Fibroblast of the aortic adventitia (primary cell): ENCODE measurements at places on chromosomes 1 and 21. TPM values are rescaled to one million over a fixed set of nuclear protein-coding genes. Genes with fewer than 3 reads are reported as not detected.

DNA sequence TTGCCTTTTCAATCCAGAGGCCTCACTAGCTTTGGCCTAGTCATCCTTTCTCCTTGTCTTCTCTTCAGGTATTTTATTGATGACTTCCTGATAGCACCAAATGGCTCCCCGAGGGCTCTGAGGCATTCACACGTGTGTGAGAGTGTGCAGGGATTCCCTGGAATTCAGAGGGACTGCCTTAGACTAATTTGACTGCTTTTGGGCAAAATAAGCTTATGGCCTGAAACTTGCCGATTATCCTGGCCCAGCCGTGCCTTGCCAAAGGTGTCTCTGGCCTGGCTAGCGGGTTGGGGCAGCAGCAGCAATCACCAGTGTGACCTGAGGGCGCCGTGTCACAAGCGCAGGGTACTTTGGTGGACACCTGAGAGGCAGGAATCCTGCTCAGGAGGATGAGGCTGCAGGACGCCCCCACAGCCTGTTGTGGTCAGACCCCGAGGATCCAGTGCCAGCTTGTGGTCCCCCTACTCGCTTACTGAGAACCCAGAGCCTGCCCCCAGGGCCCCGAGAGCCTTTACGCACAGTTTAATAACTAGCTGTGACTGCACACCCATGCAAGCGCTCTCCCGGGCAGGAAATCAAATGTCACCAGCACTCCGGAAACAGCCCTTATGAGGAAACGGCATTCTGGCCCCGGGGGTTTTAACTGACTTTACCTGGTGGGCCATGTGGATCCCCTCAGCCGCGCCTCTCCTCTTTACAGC lies 62.8 kb upstream of the PDE9A start:
- DNase-seq = no peak

DNA sequence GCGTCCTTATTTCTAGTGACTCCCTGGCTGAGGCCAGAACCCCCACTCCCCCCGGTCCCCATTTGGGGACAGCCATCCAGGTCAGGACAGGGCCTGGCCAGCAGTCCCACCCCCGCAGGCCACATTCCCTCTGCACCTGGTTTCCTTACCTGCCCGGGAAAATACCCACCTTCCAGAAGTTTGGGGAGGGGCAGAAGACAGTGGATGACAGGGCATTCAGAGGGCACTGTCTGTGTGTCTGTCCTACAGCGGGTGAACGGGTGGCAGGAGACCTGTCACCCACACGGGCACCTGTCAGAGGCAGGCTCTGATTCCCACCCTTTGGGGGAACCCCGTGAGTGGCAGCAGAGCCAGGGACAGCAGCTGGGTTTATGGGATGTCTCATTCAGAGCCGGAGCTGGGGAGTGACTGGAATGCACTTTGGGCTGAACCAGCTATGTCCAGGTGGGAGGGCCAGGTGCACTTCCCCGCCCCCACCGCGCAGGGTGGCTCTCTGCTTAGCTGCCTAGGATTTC lies 2.0 kb downstream of the ARHGEF16 start:
- no peak for DNase-seq

- no peak for DNase-seq
Measured at GRCh38 chr1:116318897-116319296, 54.1 kb upstream of the ATP1A1 start.

DNA sequence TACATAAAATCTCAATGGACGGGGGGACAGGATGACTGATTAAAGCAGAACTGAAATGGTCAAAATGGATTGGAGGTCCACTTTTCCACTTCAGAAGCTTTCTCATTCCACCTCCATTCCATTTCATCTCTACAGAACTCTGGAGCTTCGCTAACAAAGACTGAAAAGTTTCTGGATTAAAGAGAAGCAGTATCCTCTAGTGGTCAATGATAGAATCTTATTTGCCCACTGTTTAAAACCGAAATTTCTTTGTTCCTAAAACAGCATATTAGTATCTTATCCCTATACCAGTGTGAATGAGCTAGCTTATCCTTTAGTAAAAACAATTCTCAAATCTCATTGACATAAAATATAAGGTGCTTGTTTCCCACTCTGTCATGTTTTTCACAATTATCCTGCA lies 890.6 kb downstream of the KCNT2 start:
- DNase-seq = peak; percentile 24

Gene POU2F1
- 7.4 and 10.7 TPM in 2 replicates for total RNA-seq

Gene SMYD2
- 22.5 and 26.9 TPM in 2 replicates for total RNA-seq

GRCh38 chr1:207740207-207740606 lies 11.6 kb upstream of the CD46 start:
- no peak for DNase-seq

Gene SELP
- total RNA-seq = under 0.01 TPM in 1 of 2 replicates, not detected in the other

Gene ATP1B1
- total RNA-seq = 13.7 and 39.7 TPM in 2 replicates

- peak; percentile 28 for DNase-seq
Measured at GRCh38 chr1:218384581-218384993, 39.5 kb downstream of the TGFB2 start.

GRCh38 chr1:156319664-156320063 lies 18.4 kb downstream of the CCT3 start:
- DNase-seq = peak; percentile 56

DNA sequence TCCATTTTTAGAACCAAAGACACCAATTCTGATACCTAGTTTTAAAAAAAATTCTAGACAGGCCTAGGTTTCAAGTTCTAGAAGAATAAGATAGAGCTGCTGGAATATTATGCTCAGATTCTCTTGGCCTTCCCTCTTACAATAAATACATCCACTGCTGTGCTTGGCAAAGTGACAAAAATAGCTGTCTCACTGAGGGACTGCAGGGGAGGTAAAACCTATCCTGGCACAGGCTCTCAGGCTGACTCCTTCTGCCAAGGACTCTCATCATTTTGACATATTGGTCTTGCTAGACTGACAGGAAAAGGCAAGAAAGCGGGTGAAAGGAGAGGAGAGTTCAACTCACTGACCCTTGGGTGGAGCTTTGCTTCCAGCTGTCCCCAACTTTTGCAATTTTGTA lies 197.0 kb upstream of the LHX8 start:
- no peak for DNase-seq

DNA sequence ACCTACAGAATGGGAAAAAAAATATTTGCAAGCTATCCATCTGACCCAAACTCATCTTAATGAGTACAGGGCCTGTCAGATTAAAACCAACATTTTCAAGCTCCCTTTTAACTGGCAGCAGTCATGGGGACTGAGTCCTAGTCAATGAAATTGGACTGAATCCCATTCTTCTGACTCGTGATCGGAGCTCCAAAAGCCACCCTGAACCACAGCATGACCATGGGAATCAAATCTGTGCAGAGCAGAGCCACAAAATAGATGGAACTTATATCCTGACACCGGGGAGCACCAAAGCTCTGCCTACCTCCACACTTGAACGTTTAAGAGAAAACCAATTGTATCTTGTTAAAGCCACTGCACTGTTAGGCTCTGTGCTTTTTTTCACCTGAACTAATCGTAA lies 5.0 kb upstream of the RWDD3 start:
- no peak for DNase-seq

Gene DEPDC1
- 1.6 and 36.1 TPM in 2 replicates for total RNA-seq

- peak; percentile 61 for DNase-seq
Measured at GRCh38 chr1:72567521-72567920, 285.2 kb upstream of the NEGR1 start.

Gene RAB7B
- total RNA-seq = 4.3 and 7.4 TPM in 2 replicates

Gene CLCA4
- total RNA-seq = not detected in 2 replicates

GRCh38 chr1:183909672-183910071 lies 104.8 kb downstream of the RGL1 start:
- no peak for DNase-seq

Gene SYCP1
- total RNA-seq = not detected in 2 replicates

DNA sequence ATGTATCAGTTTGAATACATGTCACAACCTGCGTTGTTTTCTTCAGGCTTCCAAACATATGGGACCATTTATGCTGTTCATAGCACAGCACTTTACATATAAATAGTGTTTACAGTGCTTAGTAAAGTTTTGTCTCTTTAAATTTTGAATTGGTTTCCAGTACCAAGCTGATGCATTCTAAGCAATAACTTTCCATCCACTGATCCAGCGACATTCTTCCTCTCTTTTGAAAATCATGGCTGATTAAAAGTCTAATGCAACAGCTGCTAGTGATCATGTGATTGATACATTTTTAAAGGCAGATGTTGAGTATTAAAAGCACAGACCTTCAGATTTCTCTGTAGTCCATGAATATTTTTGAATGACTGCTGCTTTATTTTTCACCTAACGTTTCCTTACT lies 154.9 kb downstream of the PTPRC start:
- no peak for DNase-seq

- DNase-seq = peak; percentile 37
Measured at GRCh38 chr1:9207086-9207485, 27.5 kb upstream of the H6PD start.
